ENCODE measurements at places on chromosomes 2 and 18. TPM values are rescaled to one million over a fixed set of nuclear protein-coding genes. Genes with fewer than 3 reads are reported as not detected.

DNA sequence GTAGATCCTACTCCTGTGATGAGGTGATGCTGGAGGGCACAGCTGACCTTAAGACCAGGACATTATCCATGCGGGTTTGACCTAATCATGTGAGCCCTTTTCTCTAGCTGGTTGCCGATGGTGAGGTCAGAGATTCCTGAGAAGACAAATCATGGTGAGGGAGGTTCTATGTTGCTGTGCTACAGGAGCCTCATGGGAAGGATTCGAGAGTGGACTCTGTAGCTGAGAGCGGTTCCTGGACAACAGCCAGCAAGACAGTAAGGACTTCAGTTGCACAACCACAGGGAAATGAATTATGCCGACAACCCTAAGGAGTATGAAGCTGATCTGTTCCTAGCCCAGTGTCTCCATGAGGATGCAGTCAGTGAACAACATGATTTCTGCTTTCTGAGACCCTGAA is 80.4 kb downstream of the EPB41L3 start:
- no peaks in the 10 kb centered on the region for H3K36me3 ChIP-seq
- H3K4me1 ChIP-seq, result peaks cover 14% of the 10 kb centered on the region
- no peak overlapping the region for H3K4me3 ChIP-seq
- no peaks in the 10 kb centered on the region for H3K27me3 ChIP-seq

DNA sequence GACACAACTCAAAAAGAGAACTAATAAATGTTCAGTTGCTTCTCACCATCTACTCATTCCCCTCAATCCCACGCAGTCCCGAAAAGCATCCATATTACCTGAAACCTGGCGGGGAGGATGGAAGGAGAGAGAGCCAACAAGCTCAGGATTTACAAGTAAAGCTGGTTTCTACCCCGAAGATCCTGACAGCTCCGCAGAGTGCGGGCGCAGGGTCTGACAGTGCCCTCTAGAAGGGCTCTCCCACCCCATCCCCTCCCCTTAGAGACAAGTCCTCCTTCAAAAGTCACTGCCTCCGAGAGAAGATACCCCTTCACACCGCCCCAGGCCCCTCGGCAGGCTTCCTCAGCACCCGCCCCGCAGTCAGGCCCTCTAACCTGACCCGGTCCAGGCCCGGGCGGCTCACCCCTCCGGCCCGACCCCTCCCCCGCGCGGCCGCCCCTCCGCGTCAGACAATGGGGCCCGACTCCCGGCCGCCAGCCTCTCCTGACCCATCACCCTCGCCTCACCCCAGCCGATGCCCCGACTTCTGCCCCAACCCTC is 550 bp downstream of the RAB1A start:
- no peak for DNase-seq
- peak overlapping the region; percentile 100 for H3K27ac ChIP-seq
- H3K4me1 ChIP-seq, result peaks cover 51% of the 10 kb centered on the region
- no peaks in the 10 kb centered on the region for H3K27me3 ChIP-seq
- peak overlapping the region; percentile 93 for H3K4me3 ChIP-seq
- H3K36me3 ChIP-seq, result no peaks in the 10 kb centered on the region

- H3K27ac ChIP-seq, result peak overlapping the region; percentile 87
- no peaks in the 10 kb centered on the region for H3K36me3 ChIP-seq
- H3K4me1 ChIP-seq, result peaks cover 91% of the 10 kb centered on the region
- H3K4me3 ChIP-seq, result no peak overlapping the region
- DNase-seq, result no peak
- no peaks in the 10 kb centered on the region for H3K27me3 ChIP-seq
These were observed 26.5 kb downstream of the TNS1 start for GRCh38 chr2:217976301-217976700.

DNA sequence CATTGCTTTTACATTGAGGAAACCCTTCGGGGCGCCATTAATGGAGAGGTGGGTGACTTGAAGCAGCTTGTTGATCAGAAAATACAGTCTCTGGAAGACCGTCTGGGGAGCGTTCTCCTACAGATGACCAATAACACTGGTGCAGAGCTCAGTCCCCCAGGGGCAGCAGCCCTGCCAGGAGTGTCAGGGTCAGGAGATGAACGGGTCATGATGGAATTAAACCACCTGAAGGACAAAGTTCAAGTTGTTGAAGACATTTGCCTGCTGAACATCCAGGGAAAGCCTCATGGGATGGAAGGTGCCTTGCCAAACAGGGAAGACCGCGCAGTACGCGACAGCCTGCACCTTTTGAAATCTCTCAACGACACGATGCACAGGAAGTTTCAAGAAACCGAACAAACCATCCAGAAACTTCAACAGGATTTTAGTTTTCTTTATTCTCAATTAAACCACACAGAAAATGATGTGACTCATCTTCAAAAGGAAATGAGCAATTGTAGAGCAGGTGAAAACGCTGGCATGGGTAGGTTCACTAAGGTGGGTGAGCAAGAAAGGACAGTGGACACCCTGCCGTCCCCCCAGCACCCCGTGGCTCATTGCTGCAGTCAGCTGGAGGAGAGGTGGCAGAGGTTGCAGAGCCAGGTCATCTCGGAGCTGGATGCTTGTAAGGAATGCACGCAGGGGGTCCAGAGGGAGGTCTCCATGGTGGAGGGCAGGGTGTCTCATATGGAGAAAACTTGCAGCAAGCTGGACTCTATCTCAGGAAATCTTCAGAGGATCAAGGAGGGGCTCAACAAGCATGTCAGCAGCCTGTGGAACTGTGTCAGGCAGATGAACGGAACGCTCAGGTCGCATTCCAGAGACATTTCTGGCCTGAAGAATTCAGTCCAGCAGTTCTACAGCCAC is 45.0 kb downstream of the EMILIN2 start:
- no peaks in the 10 kb centered on the region for H3K4me1 ChIP-seq
- H3K36me3 ChIP-seq, result no peaks in the 10 kb centered on the region
- DNase-seq, result no peak
- H3K4me3 ChIP-seq, result no peak overlapping the region
- no peaks in the 10 kb centered on the region for H3K27me3 ChIP-seq

DNA sequence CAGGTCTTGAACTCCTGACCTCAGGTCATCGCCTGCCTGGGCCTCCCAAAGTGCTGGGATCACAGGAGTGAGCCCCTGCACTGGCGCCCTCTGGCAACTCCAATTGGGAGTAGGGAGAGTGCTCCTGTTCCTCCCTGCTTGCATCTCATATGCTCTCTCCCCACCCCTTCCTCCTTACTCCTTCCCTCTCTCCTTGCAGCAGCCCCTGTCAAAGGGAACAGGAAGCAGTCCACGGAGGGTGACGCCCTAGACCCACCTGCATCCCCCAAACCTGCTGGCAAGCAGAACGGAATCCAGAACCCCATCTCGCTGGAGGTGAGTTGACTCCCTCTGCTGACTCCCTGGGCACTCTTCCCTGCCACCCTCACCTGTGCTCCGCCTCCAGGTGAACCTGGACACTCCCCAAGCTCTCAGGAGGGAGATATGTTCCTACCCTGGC is 10.7 kb downstream of the ARID5A start:
- no peak for DNase-seq
- H3K4me3 ChIP-seq, result no peak overlapping the region
- H3K4me1 ChIP-seq, result peaks cover 8% of the 10 kb centered on the region
- H3K27me3 ChIP-seq, result peaks cover under 1% of the 10 kb centered on the region
- peaks cover 54% of the 10 kb centered on the region for H3K36me3 ChIP-seq

DNA sequence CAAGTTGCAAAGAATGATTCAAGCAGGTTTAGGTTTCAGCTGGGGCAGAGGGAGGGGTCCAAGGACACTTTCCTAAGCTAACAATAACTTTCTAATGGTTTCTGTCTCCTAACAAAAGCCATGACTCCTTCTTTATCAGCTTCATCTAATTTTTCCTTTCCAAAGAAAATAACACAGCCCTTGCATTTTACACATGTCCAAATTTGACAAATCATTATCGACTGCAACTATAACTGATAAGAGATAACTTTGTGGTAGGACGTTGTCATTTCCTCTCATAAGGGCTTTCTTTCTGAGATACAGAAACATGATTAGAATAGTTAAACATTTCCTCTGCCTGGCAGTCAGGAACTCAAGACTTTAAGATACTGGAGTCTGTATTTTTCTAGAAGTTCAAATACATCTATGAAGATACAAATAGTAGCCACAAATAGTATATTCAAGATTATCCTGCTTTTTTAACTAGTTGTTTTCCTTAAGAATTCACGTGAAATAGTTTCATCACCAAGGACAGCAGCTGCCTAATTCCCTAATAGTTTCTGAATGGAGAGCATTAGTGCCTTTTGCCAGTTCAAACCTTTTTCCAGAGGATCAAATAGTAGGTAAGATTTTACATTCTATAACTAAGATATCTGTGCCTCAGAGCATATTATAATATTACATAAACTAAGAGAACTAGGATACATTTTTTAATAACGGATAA is 263.2 kb downstream of the EXOC6B start:
- no peak overlapping the region for H3K27ac ChIP-seq
- DNase-seq, result no peak

Gene APLF
- 4.9 TPM for total RNA-seq

Gene NOL4
- total RNA-seq, result not detected

- H3K36me3 ChIP-seq, result no peaks in the 10 kb centered on the region
- no peak overlapping the region for H3K27ac ChIP-seq
These were observed 81.2 kb downstream of the TMEM18 start for GRCh38 chr2:595831-596592.

Gene CYP26B1
- total RNA-seq, result 6.7 TPM

Gene APCDD1
- 76.5 TPM for total RNA-seq

DNA sequence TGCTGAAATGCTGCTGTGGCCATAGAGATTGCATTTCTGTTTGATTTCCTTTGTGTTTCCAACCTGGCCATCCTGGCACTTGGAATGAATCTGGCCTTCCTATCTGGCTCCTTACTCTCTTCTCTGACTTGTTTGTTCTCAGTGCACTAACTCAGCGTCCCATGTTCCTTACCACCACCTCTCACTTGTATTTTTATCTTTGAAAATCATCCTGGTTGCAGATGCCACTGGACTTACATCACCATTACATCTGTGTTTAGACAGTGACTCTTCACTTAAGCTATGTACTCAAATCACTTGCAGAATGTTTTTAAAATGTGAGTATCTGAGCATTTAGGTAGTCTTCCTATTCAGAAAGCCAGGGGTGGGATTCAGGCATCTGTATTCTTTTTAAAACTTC is 239.5 kb downstream of the WDR7 start:
- H3K27me3 ChIP-seq, result no peaks in the 10 kb centered on the region
- no peaks in the 10 kb centered on the region for H3K36me3 ChIP-seq
- DNase-seq, result no peak
- no peak overlapping the region for H3K27ac ChIP-seq

- no peaks in the 10 kb centered on the region for H3K27me3 ChIP-seq
- H3K4me3 ChIP-seq, result peak overlapping the region; percentile 19
- peak overlapping the region; percentile 85 for H3K27ac ChIP-seq
- no peaks in the 10 kb centered on the region for H3K36me3 ChIP-seq
- peaks cover 36% of the 10 kb centered on the region for H3K4me1 ChIP-seq
- DNase-seq, result no peak
These were observed 124.7 kb upstream of the ZNF516 start for GRCh38 chr18:76619621-76620315.

Gene CCDC148
- total RNA-seq, result 0.31 TPM

DNA sequence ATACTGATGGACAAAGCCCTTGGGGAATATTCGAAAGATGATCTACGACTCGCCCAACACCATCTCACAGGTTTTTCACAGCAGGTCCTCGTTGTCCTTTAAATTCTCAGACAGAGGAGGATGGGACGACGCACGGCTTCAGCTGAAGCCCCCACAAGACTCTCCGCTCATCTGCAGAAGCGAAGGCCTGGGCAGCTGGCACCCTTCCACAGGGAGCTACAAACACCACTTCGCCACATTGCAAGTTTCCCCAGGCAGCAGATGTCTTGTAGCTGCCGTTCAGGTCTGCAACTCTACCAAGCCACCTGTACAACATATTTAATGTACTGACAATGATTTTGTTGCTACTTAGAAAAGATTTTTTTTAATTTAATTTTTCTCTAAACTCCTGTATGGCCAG is 642.9 kb downstream of the ZEB2 start:
- H3K27ac ChIP-seq, result no peak overlapping the region
- H3K27me3 ChIP-seq, result no peaks in the 10 kb centered on the region
- no peak overlapping the region for H3K4me3 ChIP-seq
- H3K4me1 ChIP-seq, result no peaks in the 10 kb centered on the region
- DNase-seq, result no peak
- H3K36me3 ChIP-seq, result no peaks in the 10 kb centered on the region

Gene TMEM17
- total RNA-seq, result 2.9 TPM

DNA sequence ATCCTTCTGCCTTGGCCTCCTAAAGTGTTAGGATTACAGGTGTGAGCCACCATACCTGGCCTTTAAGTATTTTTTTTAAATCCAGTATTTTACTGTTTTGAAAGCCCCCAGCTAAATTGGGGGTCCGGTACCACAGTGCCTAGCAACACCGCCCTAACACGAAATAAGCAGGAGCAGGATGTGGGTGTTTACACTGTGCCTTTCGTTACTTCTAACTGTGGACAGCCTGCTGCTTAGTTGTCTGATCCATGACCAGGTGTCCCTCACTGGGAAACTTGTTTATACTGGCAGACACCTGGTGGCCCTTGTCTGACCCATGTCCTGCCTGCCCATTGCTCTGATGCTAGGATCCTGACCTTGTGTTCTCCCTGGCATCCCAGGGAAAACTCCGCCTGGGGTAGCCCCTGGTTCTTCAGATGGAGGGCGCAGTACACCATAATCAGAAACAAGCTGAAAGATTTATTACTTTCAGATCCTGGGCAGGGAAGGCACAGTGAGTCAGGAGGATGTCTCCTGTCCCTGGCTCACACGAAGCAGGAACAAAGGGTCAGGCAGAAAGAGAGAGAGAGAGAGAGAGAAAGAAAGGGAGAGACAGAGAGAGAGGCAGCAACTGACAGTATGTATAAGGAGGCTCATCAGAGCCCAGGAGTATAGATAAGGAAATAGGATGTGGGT is 55.7 kb downstream of the NCAPH start:
- H3K36me3 ChIP-seq, result no peaks in the 10 kb centered on the region
- peaks cover 8% of the 10 kb centered on the region for H3K27me3 ChIP-seq
- DNase-seq, result no peak
- no peak overlapping the region for H3K27ac ChIP-seq
- H3K4me1 ChIP-seq, result no peaks in the 10 kb centered on the region

Gene CDC42EP3
- total RNA-seq, result 16.2 TPM

DNA sequence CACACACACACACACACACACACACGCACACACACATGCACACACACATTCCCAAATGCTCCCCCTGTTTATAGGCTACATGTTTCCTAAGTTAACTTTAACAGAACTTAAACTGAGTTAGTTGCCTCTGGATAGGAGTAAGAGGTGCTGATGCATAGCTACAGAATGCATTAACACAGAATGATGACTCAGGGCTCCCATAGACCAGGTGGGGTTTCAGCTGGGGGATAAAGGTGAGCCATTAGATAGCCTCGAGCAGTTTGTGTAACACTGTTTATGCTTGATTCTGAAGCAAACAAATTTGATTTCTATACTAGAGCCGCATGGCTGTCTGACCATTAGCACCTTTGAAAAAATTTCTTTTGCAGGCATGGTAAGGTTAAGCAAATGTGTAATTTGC is 741.0 kb downstream of the PLCL1 start:
- no peak for DNase-seq
- H3K4me1 ChIP-seq, result no peaks in the 10 kb centered on the region
- no peaks in the 10 kb centered on the region for H3K27me3 ChIP-seq
- no peak overlapping the region for H3K27ac ChIP-seq
- no peak overlapping the region for H3K4me3 ChIP-seq

- no peak overlapping the region for H3K4me3 ChIP-seq
- DNase-seq, result no peak
- no peaks in the 10 kb centered on the region for H3K27me3 ChIP-seq
- H3K27ac ChIP-seq, result no peak overlapping the region
- no peaks in the 10 kb centered on the region for H3K36me3 ChIP-seq
- no peaks in the 10 kb centered on the region for H3K4me1 ChIP-seq
These were observed 312.4 kb downstream of the DCC start for GRCh38 chr18:52652391-52652790.

Gene CCDC88A
- total RNA-seq, result 16.0 TPM

- H3K4me1 ChIP-seq, result no peaks in the 10 kb centered on the region
- no peak for DNase-seq
- no peaks in the 10 kb centered on the region for H3K36me3 ChIP-seq
- H3K27me3 ChIP-seq, result peaks cover 4% of the 10 kb centered on the region
- no peak overlapping the region for H3K27ac ChIP-seq
- no peak overlapping the region for H3K4me3 ChIP-seq
These were observed 30.7 kb upstream of the MARCO start for GRCh38 chr2:118911166-118911856.
